Progenitor cell of endocrine pancreas (in vitro differentiated cells): ENCODE measurements at places on chromosomes 11 and 22.

DNA sequence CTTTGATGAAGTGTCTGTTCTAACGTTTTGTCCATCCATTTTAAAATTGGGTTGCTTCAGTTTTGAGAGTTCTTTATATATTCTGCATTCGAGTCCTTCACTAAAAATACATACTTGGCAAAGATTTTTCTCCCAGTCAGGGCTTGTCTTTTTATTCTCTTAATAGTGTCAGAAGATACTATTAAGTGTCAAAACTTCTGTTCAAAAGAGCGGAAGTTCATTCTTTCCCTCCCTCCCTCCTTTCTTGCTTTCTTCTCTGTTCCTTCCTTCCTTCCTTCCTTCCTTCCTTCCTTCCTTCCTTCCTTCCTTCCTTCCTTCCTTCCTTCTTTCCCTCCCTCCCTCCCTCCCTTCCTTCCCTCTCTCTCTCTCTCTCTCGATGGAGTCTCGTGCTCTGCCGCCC, 7.6 kb upstream of the MUC6 start:
- no peak for DNase-seq

DNA sequence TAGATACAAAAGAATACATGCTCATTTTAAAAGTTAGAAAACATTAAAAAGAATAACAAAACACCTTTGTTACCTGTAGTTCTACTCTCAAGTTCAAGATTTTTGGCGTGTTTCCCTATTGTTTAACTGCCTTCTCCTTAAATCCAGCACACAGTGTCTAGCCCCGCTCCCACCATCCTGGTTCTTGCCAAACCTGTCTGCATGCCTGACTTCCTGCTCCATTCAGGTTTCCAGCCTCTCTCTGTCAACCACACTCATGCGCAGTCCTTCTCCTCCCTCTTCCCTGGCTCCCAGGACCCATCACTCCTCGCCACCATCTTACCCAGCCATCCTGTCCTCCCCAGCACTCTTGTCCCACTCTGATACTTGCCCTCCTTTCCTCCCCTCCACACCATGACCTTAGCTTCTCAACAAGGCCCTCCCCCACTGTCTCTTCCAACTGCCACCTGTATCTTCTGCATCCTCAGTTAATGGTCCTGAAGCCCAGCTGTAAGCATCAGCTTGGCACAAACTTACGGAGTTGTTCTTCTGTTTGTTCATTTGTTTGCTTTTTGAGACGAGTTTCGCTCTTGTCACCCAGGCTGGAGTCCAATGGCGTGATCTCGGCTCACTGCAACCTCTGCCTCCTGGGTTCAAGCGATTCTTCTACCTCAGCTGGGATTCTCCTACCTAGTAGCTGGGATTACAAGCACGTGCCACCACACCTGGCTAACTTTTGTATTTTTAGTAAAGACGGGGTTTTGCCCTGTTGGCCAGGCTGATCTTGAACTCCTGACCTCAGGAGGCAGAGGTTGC, 7.5 kb upstream of the MYH9 start:
- no peak for DNase-seq

- DNase-seq = no peak
These were observed 1173.2 kb downstream of the BRD1 start for GRCh38 chr22:48654492-48654891.

GRCh38 chr11:125942771-125943428, 2.9 kb upstream of the VSIG10L2 start:
- DNase-seq = no peak

DNA sequence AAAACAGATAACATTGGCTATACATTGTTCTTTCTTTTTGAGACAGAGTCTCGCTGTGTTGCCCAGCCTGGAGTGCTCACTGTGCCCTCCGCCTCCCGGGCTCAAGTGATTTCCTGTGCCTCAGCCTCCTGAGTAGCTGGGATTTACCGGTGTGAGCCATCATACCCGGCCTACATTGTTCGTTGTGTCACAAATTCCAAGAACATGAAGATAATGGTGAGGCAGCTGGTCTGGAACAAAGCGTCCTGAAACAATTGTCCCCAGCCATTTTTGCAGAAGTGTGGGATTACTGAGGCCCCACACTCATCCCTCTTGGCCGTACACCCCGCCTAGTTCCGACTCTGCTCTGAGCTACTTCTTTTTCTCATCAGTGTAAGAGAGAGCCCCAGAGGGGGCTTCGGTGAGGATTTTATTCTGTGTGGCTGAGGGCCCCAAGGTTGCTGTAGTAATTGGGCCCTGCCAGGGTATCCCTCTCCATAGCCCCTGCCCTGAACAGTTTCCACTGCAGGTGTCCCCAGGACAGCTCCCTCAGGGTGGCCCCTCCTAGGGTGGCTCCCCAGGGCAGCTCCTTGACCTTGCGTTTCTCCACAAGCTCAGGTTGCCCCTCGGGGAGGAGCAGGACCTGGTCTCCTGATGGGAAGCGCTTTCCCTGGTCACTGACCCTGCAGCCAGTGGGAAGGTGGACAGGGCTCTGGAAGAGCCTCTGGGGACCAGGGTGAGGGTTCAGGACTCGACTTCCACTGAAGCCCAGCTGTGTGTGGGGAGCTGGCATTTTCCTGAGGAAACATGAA, 13.1 kb upstream of the ARSA start:
- no peak for DNase-seq

- DNase-seq = no peak
These were observed 79.6 kb downstream of the PHF21B start for GRCh38 chr22:44930016-44930710.
